ENCODE measurements at places on chromosomes 1 and 21. TPM values are rescaled to one million over a fixed set of nuclear protein-coding genes. Genes with fewer than 3 reads are reported as not detected.

The IGFN1 gene
- polyA plus RNA-seq = 1.8 TPM

The HPDL gene
- 2.1 TPM for polyA plus RNA-seq

The TGFBR3 gene
- polyA plus RNA-seq = 35.0 TPM

The FCMR gene
- polyA plus RNA-seq = 1.5 TPM

Measured in muscle of leg (tissue), 16 donors.